Renal cortex interstitium (tissue), 15 donors: ENCODE measurements at places on chromosomes 5 and 9. TPM values are rescaled to one million over a fixed set of nuclear protein-coding genes. Genes with fewer than 3 reads are reported as not detected.
A peak's percentile ranks its signal among the peaks of the same experiment; 100 is the strongest.

DNA sequence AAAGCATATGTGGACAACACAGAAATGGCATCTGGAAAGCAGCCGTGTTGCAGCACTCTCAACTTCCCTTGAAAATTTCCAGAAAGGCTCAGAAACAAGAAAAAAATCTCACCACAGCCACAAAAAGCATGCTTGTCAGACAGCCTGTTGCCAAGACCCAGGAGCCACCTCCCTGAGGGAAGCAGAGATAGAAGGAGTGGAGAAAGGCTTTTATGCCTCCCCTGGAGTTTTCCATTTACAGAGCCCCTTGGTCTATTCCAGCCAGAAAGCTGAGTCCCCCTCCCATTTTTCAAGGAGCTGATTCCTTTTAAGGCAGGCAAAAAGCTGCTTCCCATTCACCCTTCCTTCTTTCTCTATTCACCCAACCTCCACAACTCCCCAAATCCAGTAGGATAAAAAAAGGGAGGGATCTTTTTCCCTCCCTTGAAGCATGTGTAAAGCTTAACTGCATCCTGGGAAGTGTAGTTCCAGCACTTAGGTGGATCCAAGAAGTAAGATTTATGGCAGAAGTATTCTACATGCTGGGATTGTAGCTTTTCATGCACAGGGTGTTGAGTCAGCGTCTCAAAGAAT is 37.1 kb upstream of the PALM2AKAP2 start:
- no peak for DNase-seq

ADRA1B gene
- polyA plus RNA-seq, result 2.8 TPM

TNFSF8 gene
- 0.51 TPM for polyA plus RNA-seq

GRCh38 chr9:33297432-33297831 is 7.1 kb downstream of the NFX1 start:
- no peak for DNase-seq

ACTBL2 gene
- not detected for polyA plus RNA-seq

DNA sequence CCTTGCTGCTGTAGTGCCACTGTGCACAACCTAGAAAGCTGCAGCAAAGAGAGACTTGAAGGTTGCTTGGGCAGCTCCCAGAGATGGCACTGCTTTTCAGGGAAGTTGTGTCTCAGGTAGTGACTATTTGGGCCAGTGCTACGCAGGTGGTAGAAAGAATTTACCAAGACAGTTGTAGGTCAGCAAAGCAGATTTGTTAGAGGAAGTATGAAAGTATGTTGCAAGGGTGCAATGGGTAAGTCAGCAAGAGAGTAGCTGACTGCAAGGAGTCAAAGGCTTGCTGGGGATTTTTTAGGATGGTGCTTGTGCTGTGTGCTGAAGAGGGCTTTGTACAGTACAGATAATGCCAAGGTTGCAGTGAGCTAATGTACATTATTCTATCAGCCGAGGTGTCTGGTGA is 33.5 kb upstream of the SPARC start:
- DNase-seq, result no peak

DNA sequence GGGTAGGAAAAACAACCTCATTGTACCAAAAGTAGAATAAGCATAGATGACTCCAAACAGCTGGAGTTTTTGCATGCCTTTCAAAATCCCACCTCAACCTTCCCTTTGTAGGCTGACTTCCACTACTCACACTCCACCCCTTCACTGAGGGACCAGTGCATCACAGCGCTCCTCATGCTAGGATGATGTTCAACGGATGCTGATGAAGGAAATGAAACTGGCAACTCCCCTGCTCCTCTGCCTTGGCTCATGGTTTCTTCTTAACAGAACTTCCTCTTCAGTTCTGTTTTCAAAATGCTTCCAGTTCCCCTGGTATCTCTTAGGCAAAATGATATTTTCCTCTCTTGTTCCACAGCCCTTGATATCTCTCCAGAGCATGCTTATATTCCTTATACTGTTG is 29.0 kb downstream of the LIFR start:
- DNase-seq, result no peak

PCDHA11 gene
- polyA plus RNA-seq, result 0.09 TPM

- DNase-seq, result no peak
These were observed 124.4 kb downstream of the PIK3R1 start for GRCh38 chr5:68339921-68340321.

FAM170A gene
- polyA plus RNA-seq, result 0.16 TPM

DNA sequence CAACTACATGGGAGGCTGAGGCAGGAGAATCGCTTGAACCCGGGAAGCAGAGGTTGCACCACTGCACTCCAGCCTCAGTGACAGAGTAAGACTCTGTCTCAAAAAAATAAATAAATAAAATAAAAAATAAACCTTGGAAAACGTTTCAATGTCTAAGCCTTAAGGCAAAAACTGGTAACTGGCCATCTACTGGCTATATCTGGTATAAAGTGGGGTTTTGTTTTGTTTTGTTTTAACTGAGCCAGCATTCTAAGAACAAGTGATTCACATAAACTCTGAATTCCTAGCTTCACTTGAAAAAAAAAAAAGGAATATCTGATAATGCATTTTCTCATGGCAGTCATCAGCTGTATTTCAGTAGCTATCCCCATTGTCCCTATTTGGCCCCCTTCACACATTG is 126.1 kb upstream of the EFNA5 start:
- DNase-seq, result no peak

- DNase-seq, result no peak
These were observed 21.5 kb upstream of the RALGPS1 start for GRCh38 chr9:126893079-126893478.

DNA sequence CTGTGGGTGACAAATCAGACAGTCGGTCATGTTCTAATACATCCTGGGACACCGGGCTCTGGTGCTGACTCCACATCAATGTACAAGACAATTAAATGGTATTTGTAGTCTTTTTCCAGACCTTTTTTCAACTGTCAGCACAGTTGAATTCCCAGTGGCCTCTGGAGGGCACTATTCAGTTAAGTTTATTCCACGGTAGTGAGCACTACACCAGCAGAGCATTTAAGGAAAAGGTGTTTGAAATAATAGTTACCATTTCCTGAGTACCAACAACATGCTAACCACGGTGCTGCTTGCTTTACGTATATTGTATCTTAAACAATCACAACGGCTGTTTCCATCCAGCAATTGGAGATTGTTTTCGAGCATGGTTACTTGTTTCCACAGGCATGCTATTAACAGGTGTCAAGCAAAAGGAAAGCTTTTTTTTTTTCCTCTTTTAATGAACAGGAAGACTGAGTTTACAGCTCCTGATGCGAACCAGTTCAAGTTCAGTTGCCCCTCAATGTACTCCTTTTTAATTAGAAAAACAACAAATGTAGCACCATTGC is 186.7 kb downstream of the PDZD2 start:
- peak; percentile 41 for DNase-seq

ZNF300 gene
- polyA plus RNA-seq, result 37.2 TPM

DNA sequence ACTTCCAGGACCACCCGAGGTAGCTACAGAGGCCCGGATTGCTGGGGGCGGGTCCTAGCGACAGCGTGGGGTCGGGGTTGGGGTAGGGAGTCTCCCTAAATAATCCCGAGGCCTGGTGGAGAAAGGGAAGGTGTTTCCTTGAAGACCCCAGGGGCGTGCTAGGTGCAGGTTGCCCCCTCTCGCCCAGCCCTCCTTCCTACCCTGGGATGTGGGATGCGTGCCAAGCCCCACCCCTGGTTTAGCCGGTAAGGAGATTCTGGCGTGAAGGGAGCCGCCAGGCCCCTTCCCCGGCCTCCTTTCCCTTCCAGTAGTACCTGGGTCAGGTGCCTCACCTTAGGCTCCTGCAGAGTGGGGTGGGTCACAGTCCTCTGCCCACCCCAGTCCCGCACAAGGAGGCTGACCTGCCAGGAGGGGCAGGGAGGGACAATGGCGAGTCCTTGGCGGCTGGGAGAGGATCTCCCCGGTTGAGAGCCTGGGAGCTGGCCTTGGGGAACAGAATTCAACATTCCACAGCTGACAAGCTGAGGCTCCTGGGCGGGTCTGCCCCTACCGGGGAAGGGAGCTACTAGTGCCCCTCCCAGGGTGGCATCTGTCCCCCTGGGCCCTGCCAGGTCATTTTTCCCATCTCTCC is 674 bp downstream of the TSPAN17 start:
- DNase-seq, result no peak

DNA sequence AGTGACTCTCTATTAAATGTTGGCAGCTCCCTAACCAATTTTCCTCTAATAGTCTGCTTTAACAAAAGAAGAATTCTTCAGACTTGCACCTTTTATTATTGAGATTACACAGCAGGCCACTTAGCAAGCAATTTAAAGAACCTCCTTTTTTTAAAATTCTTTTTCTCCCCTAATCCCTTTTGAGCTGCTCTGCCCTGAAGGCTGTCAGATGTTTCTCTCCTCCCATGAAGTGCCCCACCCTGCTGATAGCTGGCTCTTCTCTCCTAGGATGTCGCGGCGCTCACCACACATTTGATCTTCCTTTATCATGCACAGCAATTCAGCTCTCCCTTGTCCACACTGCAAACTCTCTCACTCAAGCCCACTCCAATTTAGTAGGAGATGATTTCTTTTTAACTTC is 1471.1 kb upstream of the ACO1 start:
- DNase-seq, result no peak

DNA sequence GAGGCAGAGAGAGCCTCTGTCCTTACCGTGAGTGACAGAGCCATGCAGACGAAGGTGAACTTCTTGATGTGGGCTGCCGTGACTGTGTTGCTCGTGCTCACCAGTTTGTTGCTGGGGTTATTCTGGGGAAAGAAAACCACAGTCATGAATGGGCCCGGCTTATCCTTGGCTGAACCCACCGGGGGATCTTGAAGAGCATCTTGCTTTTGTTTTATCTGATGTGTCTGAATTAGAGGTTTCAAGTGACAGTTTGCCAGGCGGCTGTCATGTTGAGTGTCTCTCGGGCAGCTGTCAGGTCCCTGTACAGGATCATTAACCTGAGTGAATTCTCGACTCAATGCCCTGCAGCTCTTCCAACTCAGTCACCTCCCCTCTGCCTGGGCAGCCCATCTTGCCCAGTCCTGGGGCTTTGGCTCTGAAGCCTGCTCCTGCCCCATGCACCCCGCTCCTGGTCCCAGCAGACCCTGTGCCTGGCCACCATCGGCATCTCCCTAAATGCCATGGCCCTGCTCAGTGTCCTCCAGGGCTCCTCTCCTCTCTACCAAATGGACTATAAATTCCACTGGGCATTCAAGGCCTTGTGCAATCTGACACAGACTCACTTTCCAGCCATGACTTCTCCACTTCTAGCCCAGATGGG is 77.4 kb downstream of the OTULIN start:
- DNase-seq, result no peak

- no peak for DNase-seq
These were observed 4.9 kb upstream of the FOXE1 start for GRCh38 chr9:97848215-97848479.

DNA sequence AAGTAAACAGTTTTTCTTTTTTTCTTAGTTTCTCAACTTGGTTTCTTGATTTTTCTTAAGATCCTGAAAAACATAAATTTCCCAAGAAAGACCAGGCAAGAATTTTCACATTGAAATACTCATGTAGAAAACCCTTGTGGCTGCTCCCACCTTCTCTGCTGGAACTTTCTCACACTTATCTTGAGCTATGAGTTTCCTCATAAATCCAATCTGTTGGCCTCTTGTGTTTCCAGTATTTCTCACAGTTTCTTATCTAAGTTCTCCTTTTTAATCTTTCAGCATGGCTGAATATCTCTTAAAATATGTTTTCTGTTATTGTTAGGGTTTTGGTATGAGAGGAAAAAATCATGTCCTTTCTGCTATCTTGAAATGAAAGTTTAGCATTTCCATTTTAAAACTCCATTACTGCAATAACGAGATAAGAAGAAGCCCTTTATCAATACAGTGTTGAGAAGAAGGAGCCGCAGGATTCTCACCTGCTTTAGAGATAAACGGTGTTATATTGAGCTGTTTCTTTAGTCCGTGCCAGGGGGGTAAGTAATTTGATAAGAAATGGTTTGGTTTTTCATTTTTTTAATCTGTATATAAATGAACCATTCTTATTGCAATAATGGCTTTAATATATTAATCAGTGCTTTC is 89.3 kb downstream of the ALDH1A1 start:
- no peak for DNase-seq

DNA sequence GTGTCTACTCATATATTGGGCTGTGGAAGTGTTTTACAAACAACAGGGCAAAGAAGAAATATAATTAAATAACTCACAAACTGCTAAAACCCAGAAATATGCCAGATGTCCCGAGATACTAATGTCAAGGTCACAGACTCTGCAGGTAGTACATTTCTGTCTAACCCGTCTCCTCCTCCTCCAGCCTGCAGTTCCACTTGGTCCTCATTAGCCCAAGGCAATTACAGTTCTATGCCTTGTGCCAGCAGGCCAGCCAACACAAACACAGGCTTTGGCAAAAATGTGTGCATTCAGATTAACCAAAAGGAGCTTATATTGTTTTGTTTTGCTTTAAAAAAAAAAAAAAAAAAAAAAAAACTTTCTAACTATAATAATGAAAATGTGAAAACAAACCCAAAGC is 148.8 kb downstream of the MYO10 start:
- DNase-seq, result no peak

LCN9 gene
- polyA plus RNA-seq, result not detected

DNA sequence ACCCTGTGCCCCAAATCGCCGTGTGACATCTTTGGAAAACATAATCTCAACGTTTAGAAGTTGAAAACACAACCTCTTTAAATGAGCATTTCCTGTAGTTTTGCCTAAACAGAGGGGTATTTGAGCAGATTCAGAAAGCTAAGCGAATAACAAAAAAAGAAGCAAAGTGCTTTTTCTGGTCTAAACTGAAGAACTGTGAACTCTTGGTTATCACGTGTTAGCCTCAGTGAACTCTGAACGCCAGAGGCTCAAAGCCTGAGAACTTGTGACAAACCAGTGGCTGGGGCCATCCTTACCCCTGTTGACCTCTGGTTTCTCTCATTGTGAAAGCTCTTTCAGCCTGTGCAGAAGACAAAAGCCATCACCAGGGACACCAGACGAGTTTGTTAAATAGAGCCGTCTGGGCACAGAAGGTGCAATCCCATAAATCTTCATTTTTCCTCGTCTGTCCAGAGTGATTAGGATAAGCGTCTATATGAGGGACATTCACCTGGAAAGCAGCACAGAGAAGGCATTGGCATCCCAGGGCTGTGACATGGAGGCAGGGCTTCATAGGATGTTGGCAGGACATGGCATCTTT is 61.4 kb upstream of the ICE1 start:
- no peak for DNase-seq

DNA sequence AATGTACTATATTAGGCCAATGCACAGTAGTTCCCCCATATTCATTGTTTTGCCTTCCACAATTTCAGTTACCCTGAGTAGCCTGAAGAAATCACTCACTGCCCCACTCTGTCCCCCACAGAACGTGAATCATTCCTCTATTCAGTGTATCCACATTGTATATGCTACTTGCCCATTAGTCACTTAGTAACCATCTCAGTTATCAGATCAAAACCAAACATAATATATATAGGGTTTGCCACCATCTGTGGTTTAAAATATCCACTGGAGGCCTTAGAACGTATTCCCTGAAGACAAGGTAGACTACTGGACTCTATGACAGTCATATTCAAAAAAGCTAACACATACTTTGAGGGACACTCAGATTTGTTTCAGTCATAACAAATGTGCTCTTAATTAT is 465.7 kb upstream of the RGMB start:
- DNase-seq, result no peak

GRCh38 chr5:56480078-56480704 is 247.1 kb upstream of the ANKRD55 start:
- DNase-seq, result peak; percentile 46

GRCh38 chr5:15692706-15693381 is 192.9 kb downstream of the FBXL7 start:
- no peak for DNase-seq

GRCh38 chr5:80516826-80517225 is 28.9 kb downstream of the FAM151B start:
- DNase-seq, result no peak

GRCh38 chr5:173618927-173619519 is 2.6 kb upstream of the BOD1 start:
- no peak for DNase-seq
